ENCODE measurements at places on chromosomes 11 and 22.

GRCh38 chr22:49365910-49366309, 461.8 kb downstream of the BRD1 start:
- no peak for DNase-seq

GRCh38 chr11:76707293-76707825, 36.8 kb upstream of the LRRC32 start:
- DNase-seq: no peak

- no peak for DNase-seq
Measured at GRCh38 chr22:27811778-27812177, 10.2 kb upstream of the MN1 start.

DNA sequence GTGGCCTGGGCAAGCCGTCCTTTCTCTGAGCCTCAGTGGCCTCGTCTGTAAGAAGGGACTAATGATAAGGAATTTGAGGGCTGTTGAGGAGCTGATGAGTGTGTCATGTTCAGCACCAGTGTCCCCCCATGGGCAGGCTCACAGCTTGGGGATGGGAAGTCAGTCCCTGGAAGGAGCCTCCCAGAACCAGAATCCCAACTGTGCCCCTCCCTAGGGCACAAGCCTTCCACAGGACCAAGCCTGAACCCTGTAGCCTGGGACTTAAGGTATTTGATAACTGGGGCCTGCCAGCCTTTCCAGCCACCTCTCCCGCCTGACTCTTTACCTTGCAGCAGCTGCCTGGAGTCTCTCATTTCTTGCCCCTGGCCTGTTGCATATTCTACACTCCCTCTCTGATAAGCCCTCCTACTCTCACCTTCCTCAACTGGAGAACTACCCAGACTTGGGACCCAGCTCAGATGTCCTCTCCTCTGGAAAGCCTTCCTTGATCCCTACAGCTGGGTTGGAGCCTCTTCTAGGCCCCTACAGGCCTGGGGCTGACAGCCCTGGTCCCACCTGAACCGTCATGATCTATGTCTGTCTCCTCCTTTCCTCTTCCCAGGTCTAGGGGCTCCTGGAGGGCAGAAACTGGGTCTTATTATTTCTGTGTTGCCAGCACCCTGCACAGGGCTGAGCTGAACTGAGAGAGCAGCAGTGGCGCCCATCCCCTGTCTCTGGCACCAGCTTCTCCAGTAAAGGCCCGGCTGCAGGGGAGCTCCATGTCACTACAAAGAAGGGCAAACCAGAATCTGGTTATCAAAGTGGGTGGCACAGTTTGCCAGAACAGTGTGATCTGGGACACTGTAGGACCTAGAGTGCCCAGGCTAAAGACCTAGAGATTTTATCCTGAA, 1.6 kb downstream of the P2RY2 start:
- no peak for DNase-seq

DNA sequence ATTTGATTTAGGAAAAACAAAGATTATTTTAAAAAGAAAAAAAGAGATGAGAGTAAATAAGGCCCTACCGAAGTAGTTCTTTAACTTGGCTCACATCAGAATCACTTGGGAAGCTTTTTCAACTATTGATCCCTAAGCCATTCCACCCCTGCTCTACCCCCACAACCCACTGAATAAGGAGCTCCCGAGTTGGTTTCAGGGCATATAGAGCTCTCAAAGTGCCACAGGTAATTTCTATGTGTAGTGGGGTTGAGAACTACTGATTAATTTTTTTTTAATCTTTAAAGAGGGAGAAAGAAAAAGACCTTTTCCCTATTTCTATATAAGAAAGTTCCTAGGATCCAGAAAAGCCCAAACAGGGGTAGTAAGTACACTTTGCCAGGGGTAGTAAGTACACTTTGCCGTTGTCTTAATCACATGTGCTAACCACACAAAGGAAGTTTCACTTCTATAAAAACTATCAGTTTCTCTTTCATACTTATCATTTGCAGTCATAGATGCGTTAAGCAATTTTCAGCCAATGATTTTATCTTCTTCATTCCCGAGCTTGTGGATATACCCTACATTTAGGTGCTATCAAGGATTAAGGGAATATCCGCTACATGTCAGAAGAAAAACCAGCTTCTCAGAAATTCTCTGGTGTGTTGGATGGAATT, 108.4 kb upstream of the ZC3H12C start:
- DNase-seq: no peak

GRCh38 chr11:129657866-129658525, 157.7 kb upstream of the TMEM45B start:
- no peak for DNase-seq

GRCh38 chr11:69394234-69394868, 87.1 kb upstream of the LINC01488 start:
- no peak for DNase-seq

GRCh38 chr11:92163879-92164278, 60.7 kb upstream of the FAT3 start:
- no peak for DNase-seq

GRCh38 chr11:95516175-95516574, 273.4 kb downstream of the FAM76B start:
- no peak for DNase-seq

GRCh38 chr22:33389936-33390335, 331.8 kb upstream of the SYN3 start:
- DNase-seq: no peak

GRCh38 chr22:43969021-43969878, 14.0 kb downstream of the SAMM50 start:
- DNase-seq: no peak

- DNase-seq: no peak
Measured at GRCh38 chr11:1049911-1050580, 13.5 kb upstream of the MUC6 start.

- no peak for DNase-seq
Measured at GRCh38 chr11:128165572-128165971, 421.8 kb downstream of the ETS1 start.

- no peak for DNase-seq
Measured at GRCh38 chr11:66157182-66157864, 87.3 kb downstream of the PACS1 start.

- no peak for DNase-seq
Measured at GRCh38 chr11:35088226-35088625, 50.7 kb upstream of the CD44 start.

- DNase-seq: no peak
Measured at GRCh38 chr11:11178671-11179638, 174.1 kb downstream of the CSNK2A3 start.

DNA sequence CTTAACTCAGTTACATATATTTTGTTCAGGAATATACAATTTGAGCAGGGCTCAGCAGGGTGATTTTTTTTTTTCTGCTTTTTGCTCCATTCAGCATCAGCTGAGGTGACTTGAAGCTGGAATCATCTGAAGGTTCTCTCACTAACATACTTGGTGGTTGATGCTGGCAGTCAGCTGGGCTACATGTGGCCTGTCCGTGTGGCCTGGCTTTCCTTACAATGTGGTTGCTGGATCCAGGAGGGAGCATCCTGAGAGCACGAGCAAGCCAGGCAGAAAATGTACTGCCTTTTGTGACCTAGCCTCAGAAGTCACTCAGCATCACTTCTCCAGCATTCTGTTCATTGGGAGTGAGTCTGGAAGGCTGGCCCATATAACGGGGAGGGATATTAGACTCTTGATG, 151.6 kb upstream of the E2F8 start:
- DNase-seq: no peak

- DNase-seq: no peak
Measured at GRCh38 chr22:21000987-21001600, 824 bp downstream of the THAP7 start.

GRCh38 chr11:118152552-118153471, at the start of gene SCN4B:
SCN4B (minus strand) TSS chr11:118152823; CDS start chr11:118152673, 150 bp downstream.
- DNase-seq: no peak

DNA sequence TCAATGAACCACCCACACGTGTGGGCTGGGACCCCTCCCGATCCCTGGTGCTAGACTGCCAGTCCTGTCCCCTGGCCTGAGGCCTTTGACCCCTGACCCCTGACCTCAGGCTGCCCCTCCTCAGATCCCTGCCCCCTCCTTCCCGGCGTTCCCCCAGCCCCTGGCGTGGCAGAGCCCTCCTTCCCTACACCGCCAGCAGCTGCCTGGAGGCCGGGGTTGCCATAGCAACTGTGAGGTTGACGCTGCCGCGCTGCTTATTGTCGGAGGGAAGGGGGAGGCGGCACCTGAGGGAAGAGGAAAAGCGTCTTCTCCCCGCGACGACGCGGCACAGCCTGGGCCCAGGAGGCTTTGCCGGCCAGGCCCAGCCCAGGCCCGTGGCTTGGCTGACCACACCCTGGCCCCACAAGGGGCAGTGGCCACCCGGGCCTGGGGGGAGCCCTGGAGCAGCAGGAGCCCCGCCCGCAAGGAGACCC, 32.6 kb downstream of the SHANK3 start:
- DNase-seq: no peak

GRCh38 chr11:96943970-96944369, 554.2 kb downstream of the JRKL start:
- no peak for DNase-seq

GRCh38 chr11:6601041-6601461, 2.4 kb downstream of the RRP8 start:
- DNase-seq: no peak

GRCh38 chr11:60771879-60772525, 13.1 kb upstream of the MS4A10 start:
- peak; percentile 5 for DNase-seq

DNA sequence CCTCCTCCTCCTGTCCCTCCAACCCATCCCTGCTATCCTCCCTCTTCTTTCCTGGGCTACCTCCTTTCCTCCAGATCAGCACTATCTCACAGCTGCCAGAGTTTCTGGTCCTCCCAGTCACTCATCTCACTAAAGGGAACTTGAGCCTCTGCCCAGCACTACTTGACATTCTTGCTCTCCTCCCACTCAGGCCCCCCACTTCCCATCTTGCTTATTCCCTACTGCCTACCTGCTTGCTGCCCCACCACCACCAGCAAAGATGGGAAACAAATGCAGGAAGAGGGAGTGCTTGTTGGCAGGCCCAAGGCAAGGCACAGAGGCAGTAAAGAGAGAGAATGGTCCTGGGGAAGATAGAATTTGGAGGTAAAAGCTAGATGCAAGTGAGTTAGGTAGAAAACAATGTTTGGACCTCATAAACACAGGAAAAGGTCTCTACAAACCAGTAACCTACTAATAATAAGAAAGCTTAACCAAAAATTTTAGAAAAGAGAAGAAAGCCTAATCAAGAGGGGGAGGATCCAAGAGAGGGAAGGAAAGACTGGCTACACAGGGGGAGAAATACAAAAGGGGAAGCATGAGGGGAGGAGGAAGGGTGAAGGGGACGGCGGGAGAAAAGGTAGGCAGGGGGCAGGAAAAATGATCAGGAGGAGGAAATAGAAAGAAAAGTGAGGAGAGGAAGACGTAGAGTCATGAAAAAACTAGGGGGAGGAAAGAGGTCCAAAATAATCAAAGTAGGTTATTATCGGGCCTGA, 63.6 kb downstream of the PAK1 start:
- DNase-seq: no peak

- no peak for DNase-seq
Measured at GRCh38 chr11:118209033-118209432, 15.8 kb downstream of the JAML start.

DNA sequence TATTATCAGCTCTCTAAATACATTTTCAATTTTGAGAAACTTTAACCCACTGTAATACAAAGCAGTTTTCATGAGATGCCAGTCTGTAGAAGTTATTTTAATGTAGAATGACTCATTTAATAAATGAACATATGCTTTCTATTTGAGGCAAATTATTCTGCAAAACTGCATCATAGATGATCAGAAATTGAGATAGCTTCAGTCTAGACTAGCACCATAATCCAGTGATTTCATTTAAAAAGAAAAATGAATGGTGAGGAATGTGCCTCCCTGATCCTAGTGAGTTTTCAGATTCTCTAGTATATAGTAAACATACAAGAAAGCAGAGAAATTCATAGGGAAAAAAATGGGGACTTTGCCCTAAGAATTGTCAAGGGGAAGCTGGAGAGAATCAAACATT, 66.1 kb downstream of the OR5AK2 start:
- no peak for DNase-seq

DNA sequence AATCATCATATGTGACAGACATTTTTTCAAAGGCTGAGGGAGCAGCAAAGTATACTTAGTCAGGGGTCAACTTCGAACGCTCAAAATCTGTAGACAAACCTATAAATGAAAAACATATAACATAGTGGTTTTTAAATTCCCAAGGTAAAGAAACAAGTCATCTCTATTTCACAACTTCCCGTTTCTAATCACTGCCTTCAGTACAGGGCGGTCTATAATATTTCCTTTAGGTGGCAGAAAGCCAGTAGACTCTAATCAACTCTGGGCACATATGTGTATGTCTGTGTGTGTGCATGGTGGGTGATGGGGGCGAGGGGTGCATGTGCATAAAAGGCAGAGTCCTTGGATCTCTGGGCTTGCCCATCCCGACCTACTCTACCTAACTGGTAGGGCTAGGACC, 55.0 kb upstream of the ARFGAP3 start:
- DNase-seq: no peak

DNA sequence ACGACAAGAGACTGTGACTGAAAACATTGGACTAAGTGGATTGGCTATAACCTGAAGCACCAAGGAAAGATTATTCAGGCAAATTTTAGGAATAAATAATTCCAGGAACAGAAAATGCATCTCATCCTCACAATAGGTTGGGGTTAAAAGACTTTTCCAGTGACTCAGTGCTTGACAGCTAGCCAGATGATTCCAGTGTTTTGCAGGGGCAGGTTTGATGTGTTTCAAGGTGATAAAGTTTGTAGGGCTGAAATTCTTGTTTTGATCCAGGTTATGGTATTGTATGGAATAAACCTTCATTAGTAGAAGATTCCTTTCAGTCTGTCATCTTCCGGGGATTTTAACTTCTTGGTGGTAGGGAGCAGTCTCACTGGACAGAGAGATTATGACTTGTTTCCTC, 2.3 kb downstream of the EXT2 start:
- DNase-seq: no peak

DNA sequence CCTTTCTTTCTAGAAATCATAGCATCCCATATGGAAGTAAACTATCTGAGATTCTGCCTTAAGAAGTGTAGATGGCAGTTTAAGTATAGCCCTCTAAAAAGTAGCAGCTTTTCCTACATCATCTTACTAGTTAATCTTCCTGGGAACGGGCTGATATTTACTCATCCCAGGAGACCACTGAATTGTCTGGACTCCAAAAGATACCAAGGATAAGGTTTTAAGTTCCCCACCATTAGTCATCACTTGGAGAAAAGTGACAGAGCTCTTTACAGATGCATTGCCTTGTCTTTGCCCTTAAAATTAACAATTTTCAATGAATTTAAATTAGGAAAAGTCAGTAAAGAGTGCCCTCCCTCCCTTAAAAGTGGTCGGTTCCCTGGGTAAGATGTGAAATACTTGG, 129.5 kb downstream of the MAML2 start:
- no peak for DNase-seq
